Kasumi-1 (cell line): ENCODE measurements at places on chromosomes 12 and 14.

GRCh38 chr14:37116933-37117849 is 55.2 kb downstream of the SLC25A21 start:
- peak; percentile 12 for DNase-seq

DNA sequence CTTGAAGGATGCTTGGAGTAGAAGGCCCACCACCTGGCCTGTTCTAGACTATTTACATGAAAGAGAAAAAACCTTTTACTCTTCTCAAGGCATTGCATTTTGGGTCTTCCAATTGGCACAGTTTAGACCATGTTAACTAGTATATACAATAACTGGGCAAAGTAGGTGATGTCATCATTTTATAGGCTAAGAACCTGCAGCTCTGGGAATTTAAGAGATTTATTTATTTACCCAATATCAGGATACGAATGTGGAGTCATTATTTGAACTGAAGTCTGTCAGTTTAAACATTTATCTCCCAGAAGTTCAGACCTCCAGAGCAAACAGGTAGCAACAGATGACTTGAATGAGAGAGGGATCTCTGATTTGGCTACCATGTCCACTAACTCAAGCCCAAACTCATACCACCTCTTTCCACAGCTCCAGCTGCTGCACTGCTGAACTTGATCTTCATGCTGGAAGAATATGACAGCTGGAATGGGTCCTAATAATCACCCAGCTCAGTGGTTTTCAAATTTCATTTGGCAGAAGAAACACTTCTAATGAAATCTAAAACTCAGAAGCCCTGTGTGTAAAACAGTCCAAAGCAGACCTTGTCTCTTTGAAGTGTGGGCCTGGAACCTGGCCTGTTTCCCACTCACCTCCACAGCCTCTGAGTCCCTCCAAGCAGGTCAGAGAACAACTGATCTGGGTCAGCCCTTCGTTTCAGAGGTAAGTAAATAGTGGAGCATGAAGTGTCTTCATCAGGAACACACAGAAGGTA is 179.2 kb downstream of the EMP1 start:
- no peak for DNase-seq

DNA sequence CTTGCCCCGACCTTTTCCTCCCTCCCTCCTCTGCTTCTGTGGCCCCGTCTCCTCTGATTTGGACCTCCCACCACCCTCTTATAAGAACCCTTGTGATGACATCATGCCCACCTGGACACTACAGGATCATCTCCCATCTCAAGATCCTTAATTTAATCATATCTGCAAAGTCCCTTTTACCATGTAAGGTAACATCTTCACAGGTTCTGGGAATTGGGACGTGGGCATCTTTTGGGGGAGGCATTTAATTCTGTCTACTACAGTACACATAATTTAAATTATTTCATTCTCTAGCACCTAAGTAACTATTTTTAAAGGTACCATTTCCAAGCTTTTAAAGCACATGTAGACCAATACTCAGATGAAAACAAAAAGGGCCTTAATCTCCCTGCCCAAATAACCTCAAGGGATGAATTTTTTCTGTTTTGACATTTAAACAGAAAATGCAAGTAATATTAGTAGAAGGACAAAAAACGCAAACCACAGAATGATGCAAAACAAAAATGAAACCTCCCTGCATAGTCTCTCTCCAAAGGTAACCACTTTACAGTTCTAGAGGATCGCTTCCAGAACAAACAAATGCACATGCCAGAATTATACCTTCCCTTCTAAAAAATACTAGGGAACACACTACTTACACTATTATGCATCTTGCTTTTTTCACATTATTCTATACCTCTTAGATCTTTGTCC is 222.1 kb downstream of the AACS start:
- DNase-seq: no peak

GRCh38 chr12:116896411-116896924 is 14.3 kb upstream of the FBXW8 start:
- DNase-seq: no peak

- peak; percentile 33 for DNase-seq
Measured at GRCh38 chr12:68451261-68452077, 119.3 kb upstream of the MDM1 start.

DNA sequence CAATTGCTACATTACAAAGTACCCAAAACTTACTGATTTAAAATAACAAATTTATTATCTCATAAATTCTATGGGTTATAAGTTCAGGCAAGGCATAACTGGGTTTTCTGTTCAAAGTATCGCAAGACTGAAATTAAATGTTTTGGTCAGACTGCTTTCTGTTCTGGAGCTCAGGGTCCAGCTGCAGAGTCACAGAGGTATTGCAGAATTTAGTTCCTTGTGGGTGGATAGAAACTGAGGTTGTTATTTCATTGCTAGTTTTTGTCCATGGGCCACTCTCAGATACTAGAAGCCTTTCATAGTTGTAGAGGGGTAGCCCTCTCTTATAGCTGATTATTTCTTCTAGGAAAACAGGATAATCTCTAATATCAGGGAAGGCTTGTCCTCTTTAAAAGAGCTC is 467.9 kb downstream of the TRHDE start:
- DNase-seq: no peak

- DNase-seq: no peak
Measured at GRCh38 chr12:966724-967123, 17.2 kb upstream of the RAD52 start.

DNA sequence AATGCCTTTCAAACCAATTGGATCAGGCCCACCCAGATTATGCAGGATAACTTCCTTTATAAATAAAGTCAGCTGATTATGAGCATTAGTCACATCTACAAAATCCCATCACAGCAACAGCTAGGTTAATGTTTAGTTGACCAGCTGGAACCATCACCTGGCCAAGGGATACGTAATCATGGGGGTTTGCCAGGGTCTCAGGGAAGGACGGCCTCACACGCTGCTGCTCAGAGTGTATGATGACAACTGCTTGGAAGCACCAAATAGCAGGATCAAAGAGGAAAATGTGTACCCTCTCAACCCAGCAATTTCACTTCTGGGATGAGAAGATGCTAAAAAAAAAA is 162.6 kb downstream of the SLC15A4 start:
- DNase-seq: no peak

DNA sequence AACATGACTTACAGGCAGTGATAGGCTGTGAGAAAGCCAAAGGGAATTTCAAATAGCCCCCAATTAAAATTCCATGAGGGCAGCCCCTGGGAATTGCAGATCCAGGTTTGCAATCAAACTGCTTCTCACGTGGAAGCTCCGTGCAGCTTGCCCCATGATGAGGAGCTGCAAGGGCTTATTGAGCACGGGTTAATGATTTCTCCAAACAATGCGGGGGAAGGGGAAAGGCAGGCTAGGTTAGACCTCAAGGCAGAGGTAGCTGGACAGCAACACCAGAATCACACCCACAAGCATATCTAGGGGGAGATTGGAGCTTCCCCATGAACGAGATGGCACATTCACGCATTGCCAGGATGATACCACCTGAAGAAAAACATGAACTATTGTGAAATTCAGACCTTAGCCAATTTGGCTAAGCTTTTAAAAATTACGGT is 5.0 kb upstream of the DUSP6 start:
- DNase-seq: no peak

DNA sequence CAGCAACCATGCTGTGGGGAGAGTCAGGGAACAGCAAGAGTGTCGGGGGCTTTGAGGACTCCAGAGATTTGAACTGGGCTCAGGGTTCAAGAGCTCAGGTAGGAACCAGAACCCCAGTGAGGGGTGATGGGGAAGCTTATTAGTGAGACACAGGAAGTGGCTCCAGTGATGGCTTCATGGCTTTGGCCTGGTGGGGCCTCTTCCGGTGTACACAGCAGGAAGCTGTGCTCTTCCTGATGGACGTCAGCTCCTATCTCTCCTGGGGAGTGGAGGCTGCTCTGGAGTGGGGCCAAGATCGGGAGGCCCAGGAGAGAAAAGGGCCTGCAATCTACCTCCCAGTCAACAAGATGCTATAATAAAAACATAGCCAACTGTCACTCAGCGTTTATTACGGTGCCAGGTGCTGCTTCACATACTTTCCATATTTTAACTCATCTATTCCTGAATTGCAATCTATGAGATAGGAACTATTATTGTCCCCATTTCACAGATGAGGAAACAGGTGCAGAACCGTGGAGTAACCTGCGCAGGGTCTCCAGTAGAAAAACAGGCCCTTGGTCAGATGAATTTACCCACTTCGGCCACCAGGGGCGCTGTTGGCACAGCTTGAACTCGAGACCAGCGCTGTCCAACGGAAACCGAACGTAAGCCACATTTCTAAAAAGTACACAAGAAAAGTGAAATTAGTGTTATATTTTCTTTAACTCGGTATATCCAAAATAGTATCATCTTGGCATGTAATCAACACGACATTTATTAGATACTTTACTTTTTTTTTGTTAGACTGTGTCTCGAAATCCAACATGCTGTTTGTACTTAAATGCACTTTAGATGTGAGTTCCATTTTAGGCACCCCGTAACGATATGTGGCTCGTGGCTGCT is 63.6 kb upstream of the DLK1 start:
- peak; percentile 66 for DNase-seq

DNA sequence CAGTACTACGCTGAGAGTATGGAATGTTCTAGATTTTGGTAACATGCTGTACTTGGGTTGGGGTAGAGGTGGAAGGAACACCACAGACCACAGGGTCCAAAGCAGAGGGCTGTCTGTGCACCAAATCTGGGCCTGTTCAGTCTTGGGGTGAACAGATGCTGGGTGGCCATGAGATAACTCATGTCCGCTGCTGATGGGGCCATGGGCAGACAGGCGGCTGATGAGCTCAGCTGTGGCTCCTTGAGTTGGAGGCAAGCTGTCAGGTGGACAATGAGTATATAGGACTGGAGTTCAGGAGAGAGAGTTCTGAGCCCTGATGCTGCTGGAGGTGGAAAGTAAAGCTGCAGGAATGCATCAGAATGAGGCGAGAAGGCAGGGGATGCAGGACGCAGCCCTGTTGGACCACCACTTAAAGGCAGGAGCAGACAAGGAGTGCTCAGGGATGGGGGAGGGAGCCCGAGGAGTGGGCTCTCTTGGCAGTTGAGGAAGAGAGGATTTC is 6.2 kb downstream of the SMIM41 start:
- DNase-seq: no peak

- DNase-seq: no peak
Measured at GRCh38 chr14:63296060-63296563, 22.6 kb downstream of the GPHB5 start.

DNA sequence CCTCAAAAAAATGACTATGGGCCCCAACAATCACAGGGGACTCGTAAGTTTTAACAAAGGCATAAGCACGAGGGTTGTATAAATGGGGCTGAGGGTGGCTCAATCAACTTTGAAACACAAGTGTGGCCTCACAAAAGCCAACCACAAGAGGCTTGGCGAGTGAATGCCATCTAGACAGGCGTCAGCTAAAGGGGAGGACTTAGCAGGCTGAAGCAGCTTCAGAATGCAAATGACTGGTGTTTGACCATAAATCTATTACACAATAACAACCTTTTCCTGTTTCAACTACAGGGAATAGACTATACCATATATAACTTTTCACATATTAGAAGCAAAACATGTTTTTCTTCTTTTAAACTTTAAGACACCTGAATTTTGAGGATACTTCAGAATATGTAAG is 777.9 kb downstream of the FSCB start:
- DNase-seq: peak; percentile 7

DNA sequence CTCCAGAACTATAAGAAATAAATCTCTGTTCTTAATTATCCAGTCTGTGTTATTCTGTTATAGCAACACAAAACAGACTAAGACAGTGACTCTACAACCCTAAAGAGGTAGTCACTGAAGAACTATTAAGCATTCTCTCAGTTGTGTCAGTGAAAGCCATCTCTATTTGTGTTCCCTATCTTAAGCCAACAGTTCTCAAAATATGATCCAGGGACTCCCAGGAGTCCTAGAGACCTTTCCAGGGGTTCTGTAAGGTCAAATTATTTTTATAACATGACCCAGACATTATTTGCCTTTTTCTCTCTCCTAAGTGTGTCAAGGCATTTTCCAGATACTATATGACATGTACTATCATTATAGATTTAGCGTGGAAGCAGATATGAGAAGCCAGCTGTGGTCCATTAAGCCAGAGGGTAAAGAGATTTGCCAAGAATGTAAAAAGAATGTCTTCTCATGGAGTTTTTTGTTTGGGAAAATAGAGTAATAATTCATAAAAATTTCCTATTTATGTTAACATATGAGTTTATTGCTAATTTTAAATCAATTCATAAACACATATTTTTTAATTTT is 315.8 kb downstream of the RGS6 start:
- no peak for DNase-seq

- DNase-seq: peak; percentile 59
Measured at GRCh38 chr14:33839193-33840076, 111.4 kb downstream of the EGLN3 start.

DNA sequence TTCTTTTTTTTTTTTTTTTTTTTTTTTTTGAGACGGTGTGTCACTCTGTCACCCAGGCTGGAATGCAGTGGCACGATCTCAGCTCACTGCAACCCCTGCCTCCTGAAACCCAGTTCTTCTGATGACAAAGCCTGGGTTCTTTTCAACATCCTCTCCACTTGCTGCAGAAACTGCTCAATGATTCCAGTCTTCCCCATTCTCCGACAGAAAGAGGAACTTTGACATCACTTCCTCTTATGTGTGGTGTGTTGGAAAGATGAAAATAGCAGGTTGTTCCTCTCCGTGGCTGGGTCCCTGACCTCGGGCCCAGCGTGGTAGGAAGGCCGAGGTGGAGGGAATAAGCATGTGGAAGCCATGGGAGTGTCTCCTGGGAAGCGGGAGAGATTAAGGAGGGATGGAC is 198.4 kb downstream of the PHETA1 start:
- peak; percentile 96 for DNase-seq

GRCh38 chr12:46677749-46678148 is 148.0 kb downstream of the SLC38A4 start:
- DNase-seq: peak; percentile 54

DNA sequence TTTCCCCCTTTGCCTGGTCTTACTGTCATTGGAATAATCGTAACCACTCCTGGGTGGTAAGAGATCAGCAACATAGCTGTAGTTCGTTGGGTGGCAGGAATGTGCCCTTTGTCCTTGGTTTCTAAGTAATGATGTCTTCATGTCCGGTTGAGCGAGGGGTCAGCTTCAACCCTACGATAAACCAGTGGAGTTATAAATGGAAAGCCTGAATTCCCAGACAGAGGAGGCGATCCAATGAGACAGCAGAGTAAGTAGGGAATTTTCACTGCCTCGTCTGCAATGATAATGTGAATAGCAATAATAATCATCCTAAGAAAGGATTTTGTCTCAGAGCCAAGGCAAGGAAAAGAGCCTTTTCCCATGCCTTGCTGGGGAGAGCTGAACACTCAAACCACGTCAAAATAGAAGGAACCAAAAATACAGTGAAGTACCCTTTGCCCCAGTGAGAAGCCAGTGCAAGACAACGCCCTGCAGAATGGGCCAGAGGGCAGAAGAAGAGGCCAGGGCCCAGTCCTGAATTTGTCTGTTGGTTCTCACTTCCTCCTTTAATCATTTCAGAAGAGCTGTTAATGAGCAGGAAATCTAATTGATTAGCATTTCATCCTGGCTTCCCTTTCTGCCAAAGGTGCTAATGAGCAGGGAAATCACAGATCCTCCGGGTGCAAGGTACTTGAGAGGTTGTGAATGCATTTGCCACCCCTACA is 330.7 kb downstream of the CACNA1C start:
- DNase-seq: no peak

GRCh38 chr12:91144053-91144452 is 32.8 kb upstream of the LUM start:
- DNase-seq: no peak
